ENCODE measurements at places on chromosomes 4 and X.

GRCh38 chr4:124019749-124020549 is 623.4 kb downstream of the SPRY1 start:
- DNase-seq, result no peak

DNA sequence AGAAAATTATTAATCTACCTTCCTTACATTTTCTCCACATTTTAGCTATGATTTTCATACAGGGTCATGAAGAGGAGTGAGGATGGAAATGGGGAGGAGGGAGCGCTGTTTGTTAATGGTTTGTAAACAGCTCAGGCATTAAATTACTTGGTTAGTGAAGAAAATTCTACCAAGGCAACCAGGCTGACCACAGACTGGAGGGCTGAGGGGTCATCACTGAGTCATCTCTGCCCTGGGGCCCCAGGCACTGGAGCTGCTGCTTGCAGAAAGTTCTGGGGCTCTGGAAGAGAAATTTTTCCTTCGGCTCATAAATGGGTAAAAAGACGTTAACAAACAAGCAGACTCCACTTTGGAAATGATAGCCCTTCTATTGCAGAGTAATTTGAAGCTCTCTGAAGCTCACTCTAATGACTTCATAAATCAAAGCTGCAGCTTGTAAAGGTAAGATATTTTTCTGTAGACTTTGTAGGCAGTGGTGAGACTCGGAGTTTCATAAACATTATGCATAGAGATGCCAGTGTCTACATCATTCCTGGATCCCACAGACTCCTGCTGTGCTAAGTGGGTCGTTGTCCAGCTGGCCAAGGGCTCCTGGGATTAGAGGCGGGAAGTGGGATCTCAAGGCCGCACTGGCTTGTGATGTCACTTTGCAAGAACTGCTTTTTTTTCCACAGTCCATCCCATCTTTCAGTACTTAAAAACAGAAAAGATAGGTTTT is 159.6 kb downstream of the PTTG2 start:
- DNase-seq, result peak; percentile 65

GRCh38 chr4:98951710-98952109 is 22.8 kb upstream of the EIF4E start:
- no peak for DNase-seq

DNA sequence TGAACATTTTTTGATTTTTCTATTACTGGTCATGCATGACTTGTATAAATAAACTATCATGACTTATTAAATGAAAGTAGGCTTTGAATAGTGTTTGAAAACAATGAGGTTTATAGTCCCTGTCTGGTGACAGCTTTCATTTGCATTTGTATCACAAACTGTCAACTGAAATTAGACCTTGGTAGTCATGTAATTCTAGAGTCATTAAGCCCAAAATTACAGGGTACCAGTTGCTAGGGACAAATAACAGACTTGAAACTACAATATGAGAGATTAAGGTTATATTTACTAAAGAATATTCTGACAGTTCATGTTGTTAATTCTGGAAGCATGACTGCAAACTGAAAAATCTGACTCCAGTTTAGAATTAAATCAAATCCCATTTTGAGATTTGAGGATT is 9.2 kb upstream of the VAMP7 start:
- no peak for DNase-seq

GRCh38 chrX:6924443-6925077 is 223.0 kb upstream of the STS start:
- DNase-seq, result no peak

DNA sequence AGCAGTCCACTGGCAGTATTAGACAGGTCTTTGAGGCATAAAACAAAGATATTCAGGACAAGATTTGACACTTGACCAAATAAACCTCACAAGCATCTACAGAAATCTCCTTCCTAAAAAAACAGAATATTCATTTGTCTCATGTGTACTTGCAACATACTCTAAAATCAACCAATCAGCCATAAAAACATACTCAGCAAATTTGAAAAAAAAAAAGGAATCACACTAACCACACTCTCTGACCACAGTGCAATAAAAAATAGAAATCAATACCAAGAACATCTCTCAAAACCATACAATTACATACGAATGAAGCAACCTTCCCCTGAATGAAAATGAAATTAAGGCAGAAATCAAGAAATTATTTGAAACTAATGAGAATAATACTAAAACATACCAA is 591.3 kb downstream of the FAM133A start:
- no peak for DNase-seq

Measured in NCI-H146 (cell line).